ENCODE measurements at places on chromosomes 5 and 9.

DNA sequence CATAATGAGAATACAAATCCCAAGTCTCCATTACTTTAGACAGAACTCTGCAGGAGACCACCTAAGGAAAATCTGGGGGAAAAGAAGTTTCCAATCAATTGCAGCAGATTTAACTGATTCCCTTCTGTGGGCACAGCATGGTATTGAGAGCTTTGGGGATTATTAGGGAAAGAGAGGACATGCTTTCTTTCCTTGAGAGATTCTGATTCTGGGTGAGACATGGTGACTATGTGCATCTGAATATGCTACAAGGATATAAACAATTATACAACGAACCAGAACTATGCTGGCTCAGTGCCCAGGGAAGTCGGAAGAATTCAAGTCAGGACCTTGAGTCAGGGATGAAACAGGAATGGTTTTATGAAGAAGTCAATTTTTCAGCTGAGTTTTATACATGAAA lies 183.7 kb downstream of the PDE4D start:
- no peak for DNase-seq

DNA sequence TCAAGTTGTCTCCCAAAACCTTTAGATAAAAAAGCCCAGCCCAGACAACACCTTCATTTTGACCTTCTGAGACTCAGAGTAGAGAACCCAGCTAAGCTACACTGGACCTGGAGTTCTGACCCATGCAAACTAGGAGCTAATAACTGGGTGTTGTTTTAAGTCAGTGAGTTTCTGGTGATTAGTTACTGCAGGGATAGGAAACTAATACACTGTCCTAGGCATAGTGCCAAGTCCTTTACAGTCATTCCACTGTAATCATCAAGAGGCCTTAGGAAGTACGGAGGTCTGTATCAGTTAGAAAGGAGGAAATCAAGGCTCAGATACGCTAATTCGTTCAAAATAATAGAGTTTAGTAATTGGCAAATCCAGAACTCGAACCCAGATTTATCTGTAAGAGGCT lies 197.9 kb downstream of the KCTD16 start:
- no peak for DNase-seq

GRCh38 chr9:137198902-137199283 lies 1.6 kb downstream of the TPRN start:
- DNase-seq: no peak

DNA sequence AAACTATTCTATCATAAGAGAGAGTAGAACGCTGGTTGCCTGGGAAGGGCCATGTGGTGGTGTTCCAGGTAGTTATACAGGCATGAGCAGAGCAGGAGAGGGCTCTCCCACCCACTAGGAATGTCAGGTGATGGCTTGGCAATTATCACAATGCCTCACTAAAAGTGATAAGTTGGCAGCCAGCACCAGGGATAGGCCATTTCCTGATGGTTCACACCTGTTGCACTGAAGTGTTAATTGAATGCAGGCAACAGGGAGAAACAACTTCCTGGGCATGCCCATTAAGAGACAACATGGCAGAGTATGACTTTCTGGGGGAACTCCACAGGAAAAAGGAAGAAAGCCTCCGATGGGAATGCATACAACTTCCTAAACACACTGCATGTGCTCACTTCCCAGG lies 593.2 kb downstream of the ELAVL2 start:
- DNase-seq: no peak

DNA sequence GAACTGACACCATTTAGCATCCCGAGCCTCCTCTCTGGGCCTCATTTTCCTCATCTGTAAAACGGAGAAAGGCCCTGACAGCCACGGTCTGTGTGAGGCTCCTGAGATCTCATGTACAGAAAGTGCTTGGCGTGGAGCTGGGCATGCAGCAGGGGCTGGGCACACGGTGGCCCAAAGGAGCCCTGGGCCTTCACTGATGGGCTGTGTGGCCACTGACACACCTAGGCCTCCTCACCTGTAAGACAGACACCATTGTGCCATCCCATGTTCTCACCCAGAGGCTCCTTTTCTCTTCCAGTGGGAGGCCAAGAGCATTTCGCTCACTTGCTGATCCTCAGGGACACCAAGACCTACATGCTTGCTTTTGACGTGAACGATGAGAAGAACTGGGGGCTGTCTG lies 1.6 kb downstream of the ORM1 start:
- no peak for DNase-seq

GRCh38 chr5:149799119-149799623 lies 69.1 kb downstream of the PPARGC1B start:
- DNase-seq: no peak

DNA sequence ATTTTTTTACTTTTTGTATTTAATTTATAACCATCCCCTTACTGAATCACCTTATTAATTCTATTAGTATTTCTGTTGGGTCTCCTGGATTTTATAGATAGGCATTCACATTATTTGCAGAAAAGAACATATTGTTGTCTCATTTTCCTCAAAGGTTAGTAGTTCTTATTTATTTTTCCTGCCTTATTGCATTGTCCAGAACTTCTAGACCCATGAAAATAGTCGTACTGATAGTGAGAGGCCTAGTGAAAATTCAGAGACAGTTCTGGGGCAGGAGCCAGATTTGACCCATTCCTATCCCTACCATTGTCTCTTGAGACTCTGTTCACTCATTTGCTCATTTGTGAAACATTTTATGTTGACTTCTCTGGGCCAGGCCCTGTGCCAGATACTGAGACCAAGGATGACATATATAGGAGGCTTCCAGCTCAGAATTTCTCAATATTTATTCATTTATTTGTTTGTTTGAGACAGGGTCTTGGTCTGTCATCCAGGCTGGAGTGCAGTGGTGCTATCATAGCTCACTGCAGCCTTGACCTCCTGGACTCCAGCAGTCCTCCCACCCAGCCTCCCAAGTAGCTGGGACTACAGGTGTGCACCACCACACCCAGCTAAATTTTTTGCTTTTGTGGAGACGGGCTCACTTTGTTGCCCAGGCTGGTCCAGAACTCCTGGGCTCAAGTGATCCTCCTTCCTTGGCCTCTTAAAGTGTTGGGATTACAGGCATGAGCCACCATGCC lies 34.7 kb downstream of the COL27A1 start:
- DNase-seq: no peak

- no peak for DNase-seq
These were observed 82.8 kb downstream of the SLIT3 start for GRCh38 chr5:169218176-169218575.

- DNase-seq: no peak
These were observed 98.3 kb upstream of the BOD1 start for GRCh38 chr5:173714551-173715428.

DNA sequence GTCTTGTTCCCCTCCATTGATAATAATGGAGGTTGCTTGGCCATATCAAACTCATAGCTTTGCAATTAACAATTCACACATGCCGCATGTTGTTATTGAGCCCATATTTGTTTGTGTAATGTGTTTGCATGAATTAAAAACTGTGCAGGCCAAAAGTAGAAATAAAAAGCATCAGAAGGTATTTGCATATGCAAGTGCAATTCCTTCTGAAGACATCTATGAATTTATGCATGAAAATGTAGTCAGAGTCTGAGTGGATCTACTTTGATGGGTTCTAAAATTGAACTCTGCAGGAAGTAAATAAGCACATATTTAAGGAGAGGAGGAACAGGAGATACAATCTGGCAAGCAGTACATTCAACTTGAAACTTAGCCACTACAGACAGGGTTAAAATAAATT lies 1004.6 kb upstream of the WWC1 start:
- DNase-seq: no peak

GRCh38 chr9:72909428-72909827 lies 43.4 kb downstream of the ALDH1A1 start:
- no peak for DNase-seq

DNA sequence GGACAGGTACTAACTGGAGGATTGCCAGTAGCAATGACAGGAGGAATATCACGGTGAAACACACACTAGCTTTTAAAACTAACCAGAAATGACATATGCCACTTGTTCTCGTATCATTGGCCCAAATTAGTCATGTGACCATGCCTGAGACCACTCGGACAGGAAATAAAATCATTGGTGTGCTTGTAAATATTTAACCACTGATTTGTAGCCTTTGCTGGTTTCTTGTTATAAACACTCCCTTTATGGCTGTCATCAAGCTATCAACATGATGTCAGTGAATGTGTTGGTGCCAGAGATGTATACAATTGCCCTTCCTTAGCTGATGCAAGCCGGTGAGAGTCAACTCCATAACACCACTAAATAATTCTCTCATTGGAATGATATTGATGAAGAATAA lies 123.7 kb upstream of the ANKH start:
- DNase-seq: no peak

- no peak for DNase-seq
These were observed 175.3 kb downstream of the SLF1 start for GRCh38 chr5:94793816-94794198.

GRCh38 chr5:83441747-83442146 lies 29.8 kb upstream of the VCAN start:
- DNase-seq: no peak

GRCh38 chr5:139960723-139961383 lies 82.2 kb downstream of the NRG2 start:
- DNase-seq: no peak

GRCh38 chr5:54329731-54330709 lies 19.6 kb upstream of the ARL15 start:
- no peak for DNase-seq

DNA sequence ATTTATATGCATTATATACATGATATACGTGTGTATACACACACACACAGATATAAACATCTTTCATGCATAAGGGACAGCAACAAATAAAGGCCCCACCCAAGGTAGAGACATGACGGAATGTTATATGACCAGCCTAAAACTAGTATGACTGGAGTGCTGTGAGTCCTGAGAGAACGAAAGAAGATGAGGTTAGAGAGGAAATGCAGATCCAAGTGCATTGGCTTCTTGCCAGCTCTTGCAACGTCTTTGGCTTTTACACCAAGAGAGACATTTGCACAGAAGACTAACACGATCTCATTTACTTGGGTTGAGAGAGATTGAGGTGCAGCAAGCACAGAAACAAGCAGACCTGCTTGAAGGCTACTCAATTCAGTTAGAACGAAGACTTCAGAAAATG lies 23.0 kb downstream of the CDH10 start:
- no peak for DNase-seq

GRCh38 chr5:57119031-57119430 lies 54.8 kb upstream of the GPBP1 start:
- no peak for DNase-seq

DNA sequence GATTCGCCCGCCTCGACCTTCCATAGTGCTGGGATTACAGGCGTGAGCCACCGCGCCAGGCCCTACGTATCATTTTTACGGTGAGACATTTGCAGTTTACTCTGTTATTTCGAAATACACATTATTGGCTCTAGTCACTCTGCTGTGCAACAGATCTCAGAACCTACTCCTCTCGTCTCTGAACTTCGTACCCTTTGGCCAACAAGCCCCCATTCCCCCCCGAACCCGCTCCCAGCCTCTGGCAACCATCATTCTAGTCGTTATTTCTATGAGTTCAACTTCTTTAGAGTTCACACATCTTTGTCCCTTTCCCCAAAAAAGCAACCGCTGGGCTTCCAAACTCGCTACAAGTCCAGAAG lies 735 bp downstream of the PTGR1 start:
- peak; percentile 4 for DNase-seq

DNA sequence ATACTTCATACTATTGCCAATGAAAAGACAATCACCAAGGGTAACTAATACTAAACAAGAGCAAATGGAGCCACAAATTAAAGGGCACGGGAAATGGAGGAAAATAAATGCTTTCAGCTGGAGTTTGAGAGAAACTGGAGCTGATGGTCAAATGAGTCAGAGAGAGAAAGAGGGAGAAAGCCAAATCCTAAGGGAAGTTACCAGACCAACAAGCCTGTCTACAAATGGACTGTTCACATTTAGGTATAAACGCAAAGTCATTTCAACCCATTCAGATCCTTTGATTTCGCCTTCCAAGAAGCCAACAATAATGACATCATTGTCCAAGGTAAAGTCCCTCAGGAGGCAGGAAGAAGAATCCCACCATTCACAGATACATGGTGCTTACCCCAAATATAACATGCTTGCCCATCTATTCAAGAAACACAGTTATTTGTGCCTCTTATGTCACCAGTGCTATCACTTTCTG lies 351.8 kb downstream of the RAB3C start:
- no peak for DNase-seq

- DNase-seq: no peak
These were observed 198.5 kb downstream of the DNAH5 start for GRCh38 chr5:13746026-13746425.

DNA sequence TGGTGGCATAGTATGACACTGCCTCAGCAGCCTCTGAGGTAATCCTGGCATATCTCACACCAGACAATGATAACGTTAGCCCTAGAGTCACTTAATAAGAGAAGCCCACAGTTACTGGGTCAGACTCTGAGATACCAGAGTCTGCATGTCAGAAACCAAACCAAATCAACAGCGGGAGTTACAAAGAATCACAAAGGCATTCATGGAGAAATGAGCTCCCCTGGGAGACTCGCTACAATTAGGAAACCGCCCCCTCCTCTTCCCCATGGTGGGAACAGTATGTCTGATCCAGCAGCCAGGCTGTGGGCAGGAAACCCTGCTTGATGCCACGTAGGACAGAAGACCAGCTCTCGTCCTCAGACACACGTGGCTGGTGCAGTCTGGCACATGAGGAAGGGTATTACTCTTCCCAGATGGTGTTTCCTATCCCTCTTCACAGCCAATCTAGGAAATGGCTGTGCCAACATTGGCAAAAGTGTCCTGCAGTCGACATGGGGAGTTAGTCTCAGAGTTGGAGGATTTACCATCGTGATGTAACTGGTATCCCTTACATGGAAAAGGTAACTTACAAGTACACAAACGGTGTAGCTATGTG lies 485.4 kb downstream of the ZNF608 start:
- no peak for DNase-seq

DNA sequence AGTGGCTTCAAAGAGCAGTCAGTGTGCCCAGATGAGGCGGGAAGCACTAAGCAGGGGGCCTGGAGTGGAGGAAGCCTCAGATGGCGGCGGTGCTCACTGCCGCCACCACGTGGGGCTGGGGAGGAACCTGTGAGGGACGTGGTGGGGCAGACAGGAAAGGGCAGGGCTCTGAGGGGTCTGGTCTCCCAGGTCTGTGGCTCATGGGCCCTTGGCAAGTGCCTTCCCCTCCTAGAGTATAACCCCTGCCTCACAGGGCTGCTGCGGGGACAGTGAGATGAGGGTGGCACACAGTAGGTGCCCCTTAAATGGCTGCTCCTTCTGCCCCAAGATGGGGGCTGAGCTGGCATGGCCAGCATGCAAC lies 26.6 kb downstream of the NR5A1 start:
- no peak for DNase-seq

GRCh38 chr5:40404613-40405012 lies 275.1 kb upstream of the PTGER4 start:
- no peak for DNase-seq
